SK-N-MC (cell line): ENCODE measurements at places on chromosomes 4 and X.

DNA sequence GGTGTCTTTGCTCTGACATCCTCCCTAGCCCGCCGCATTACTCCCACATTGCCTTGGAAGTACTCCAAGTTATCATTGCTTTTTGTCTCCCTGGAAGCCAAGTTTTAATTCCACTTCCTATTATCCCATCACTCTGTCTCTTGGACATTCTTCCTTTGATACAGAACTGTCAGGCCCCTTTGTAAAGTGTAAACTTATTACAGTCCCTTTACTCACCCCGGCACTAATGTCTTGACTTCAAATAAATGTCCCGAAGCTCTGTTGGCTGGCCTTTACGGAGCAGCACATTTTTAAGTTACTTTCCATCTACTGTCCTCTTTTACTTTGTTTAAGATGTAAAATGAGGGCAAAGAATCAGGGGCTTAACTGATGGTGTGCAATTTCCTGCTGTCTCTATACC lies 223.5 kb upstream of the IGFBP7 start:
- DNase-seq, result no peak

- DNase-seq, result no peak
Measured at GRCh38 chr4:8779490-8779932, 92.1 kb downstream of the HMX1 start.

DNA sequence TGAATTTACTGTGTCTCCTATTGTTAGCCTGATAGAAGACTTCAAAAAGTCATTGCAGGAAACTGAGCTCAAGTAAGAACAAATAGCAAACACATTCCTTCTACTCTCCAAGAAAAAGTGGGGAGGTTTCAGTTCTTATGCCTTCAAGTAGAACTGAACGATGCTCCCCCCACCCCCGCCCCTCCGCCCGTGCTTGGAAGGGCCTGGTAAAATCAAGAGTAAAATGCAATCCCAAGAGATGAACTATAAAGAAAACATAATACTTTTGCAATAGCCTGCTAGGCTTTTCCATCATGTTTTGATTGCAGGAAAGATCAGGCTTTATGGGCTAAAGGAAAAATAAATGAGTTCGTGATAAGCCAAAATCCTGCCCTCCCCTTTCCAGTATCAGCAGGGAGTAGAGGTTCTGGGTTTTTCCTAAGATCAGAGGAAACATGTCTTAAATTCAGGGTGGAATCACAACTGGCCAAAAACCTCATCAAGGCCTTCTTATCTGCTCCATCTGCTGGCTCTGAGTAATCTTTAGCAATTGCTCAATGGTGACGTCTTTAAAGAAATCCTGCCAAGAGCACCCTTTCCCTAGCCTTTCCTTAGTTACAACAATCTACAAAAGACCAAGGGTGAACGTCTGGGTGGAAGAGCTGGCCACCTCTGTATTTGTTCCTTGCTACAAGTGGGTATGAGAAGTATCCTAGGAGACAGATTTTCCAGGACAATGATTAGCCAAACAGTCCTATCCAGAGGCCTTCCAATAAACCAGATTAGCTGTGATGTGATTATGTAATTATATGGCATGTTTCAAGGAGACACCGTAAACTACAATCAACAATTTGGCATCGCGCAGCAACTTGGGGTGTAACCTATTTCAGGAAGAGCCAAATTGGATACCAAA lies 66.3 kb upstream of the FAM9C start:
- DNase-seq, result peak; percentile 6

DNA sequence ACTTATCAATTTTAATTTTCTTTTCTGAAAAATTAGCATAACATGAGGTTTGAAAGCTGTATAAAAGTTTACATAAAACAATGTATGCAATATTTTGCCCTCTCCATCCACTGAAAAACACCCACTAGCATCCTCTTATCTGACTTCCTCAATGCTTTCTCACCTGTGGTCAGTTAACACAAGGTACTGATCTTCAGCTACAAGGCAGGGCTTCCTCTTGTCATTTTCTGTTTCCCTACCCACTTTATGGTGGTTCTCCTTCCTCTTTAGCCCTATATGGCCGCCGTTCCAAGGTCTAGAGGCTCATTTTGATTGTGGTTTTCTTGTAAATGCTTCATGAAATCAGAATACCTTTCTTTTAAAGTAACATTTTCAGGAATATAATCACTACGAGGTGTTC lies 618.6 kb upstream of the CPEB2 start:
- DNase-seq, result no peak

DNA sequence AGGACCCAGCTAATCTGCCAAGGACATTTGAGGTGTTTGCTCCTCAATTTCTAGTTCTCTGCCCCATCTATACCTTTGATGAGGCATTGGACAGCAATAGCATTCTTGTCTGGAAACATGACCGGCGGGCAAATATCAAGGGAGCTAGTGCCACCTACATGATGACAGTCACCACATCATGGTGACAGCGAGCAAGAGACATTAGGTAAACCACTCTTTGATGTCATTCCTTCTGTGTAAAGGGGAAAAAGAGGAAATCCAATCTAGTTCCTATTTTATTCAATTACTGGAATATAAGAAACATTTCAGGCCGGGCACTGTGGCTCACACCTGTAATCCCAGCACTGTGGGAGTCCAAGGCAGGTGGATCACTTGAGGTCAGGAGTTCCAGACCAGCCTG lies 20.7 kb upstream of the IL13RA1 start:
- DNase-seq, result no peak

- DNase-seq, result no peak
Measured at GRCh38 chrX:77900688-77901087, 1.4 kb downstream of the COX7B start.

DNA sequence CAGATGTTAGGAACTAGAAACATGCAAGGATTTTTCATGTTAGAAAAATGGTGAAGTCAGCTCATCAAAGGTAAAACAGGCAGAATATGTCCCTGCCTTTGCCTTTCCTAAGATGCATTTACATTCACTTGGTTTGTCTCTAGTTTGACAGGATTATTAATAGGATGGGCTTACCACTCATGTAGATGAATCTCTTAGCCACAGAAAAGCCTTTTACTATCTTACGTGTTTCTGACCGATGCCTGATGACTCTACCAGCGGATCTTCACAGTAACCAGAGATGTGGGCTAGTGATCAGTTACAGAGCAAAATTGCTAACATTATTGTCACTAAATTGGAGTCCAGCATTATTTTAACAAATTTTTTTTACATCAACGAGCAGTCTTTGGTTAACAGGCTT lies 187.6 kb downstream of the MAML3 start:
- no peak for DNase-seq

GRCh38 chr4:39446842-39447573 lies 11.7 kb downstream of the RPL9 start:
- DNase-seq, result no peak

- peak; percentile 39 for DNase-seq
Measured at GRCh38 chr4:67452100-67452845, 93.0 kb downstream of the CENPC start.

- no peak for DNase-seq
Measured at GRCh38 chrX:27633328-27633727, 43.2 kb downstream of the DCAF8L2 start.

DNA sequence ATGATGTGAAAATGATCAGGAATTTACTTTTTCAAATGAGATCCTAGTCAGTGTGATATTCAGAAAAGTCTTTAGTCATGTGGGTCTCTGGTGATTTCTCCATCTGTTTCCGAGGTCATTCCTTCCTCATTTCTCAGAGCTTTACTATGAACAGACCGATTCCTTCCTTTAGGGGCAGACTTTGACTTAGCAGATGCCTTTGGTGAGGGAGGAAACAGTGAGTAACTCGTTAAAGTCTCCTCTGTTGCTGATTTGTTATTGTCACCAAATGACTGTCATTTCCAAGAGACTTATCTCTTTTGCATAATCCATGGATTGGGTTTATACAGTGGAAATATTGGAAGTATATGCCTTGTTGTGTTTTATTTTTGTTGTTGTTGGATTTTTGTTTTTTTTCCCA lies 76.2 kb upstream of the CD99 start:
- no peak for DNase-seq

GRCh38 chrX:41127477-41128192 lies 42.4 kb downstream of the USP9X start:
- DNase-seq, result no peak

DNA sequence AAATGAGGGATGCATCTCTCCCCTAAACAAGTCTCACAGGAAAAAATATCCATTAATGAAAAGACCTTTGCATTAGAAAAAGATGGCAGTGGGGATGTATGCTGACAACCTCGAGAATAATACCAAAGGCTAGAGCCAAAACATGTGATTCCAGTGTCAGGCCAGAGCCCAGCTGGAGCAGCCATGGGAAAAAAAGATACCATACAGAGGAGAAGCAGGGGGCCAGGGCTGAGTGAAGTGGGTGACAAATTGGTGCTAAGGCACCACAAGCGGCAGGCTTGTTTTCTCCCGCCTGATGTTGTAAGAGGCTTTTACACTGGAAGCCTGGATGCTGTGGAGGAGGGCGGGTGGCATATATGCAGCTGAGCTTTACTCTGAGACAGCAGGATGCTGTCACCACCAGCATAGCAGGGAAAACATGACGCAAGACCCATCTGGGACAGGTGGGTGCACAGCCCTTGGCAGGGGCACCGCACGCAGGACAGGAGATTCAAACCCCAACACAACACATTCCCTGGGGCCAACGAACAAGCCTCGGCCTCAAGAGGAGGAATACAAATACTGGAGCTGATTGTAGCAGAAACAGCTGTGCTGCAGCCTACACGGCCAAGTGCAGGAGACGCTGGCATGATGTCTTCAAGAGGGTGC lies 91.9 kb downstream of the TSPAN5 start:
- no peak for DNase-seq

GRCh38 chr4:53015681-53016080 lies 153.6 kb downstream of the RASL11B start:
- no peak for DNase-seq
